ENCODE measurements at places on chromosomes 2 and 18.

GRCh38 chr18:50679056-50679455 lies 119.2 kb downstream of the MAPK4 start:
- no peak for DNase-seq

- DNase-seq = no peak
Measured at GRCh38 chr2:134943540-134943939, 24.9 kb downstream of the CCNT2 start.

- DNase-seq = no peak
Measured at GRCh38 chr2:64460330-64460729, 6.4 kb downstream of the LGALSL start.

DNA sequence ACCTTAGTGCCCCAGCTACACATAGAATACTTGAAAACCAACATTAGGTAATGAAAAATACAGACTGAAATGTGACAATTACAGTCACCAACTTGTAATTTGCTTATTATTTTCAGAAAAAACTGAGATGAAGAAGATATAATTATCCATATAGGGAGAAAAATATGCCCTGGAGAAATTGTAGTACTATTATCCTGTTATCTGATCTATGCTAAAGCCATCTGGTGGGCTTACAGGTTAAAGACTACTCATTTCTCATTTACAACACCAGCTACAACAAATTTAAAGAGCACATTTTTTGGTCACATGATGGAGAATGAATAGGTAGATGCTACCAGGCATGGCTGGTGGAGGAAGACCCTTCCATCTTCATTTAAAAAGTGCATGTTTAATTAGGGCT lies 79.6 kb upstream of the NYAP2 start:
- no peak for DNase-seq

DNA sequence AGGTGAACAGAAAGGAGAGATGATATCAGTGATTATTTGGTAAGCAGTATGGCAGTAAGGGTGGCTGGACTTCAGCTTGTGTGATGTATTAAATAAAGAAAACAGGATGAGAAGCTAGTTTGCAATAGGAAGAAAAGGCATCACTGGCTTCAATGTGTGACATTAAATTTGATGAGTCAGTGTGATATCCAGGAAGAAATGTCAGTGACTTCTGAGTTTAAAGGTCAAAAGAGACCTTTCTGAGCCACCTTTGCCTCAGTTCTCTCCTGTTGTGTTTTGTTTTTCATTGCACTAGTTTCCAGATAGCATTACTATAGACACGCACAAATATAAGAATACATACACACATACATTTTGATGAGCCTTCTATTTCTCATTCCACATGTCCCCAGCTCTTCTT lies 105.6 kb downstream of the PIGN start:
- no peak for DNase-seq

Data from stimulated activated CD4-positive, alpha-beta T cell treated with anti-CD3 and anti-CD28 coated beads, Interleukin-1b, Interleukin-23, amount 100 ng/mL, for 1 hour (primary cell).